ENCODE measurements at places on chromosomes 6 and 20. TPM values are rescaled to one million over a fixed set of nuclear protein-coding genes. Genes with fewer than 3 reads are reported as not detected.

GRCh38 chr6:43865932-43866645, 96.1 kb downstream of the VEGFA start:
- peaks cover 5% of the 10 kb centered on the region for H3K27me3 ChIP-seq
- no peaks in the 10 kb centered on the region for H3K4me1 ChIP-seq
- H3K4me3 ChIP-seq = no peak overlapping the region
- no peaks in the 10 kb centered on the region for H3K36me3 ChIP-seq
- DNase-seq = no peak

DNA sequence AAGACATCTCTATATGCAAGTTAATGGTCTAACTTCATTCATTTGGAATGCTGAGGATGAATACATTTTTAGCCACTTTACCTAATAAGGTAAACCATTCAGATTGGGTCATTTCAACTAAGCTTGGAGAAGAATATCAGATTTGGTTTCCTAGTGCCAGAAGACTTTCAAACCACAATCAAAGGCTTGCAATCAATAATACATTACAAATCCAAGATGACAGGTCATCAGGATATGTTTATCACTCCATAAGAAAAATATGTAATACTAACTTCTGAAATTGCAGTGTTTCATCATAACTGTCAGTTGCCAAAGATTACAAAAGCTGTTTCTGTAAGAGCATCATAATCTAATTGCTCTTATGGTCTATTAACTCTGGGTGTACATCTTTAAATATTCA, 654.0 kb downstream of the COL12A1 start:
- DNase-seq = no peak
- no peak overlapping the region for H3K27ac ChIP-seq
- H3K4me3 ChIP-seq = no peak overlapping the region
- no peaks in the 10 kb centered on the region for H3K36me3 ChIP-seq
- H3K27me3 ChIP-seq = no peaks in the 10 kb centered on the region

DNA sequence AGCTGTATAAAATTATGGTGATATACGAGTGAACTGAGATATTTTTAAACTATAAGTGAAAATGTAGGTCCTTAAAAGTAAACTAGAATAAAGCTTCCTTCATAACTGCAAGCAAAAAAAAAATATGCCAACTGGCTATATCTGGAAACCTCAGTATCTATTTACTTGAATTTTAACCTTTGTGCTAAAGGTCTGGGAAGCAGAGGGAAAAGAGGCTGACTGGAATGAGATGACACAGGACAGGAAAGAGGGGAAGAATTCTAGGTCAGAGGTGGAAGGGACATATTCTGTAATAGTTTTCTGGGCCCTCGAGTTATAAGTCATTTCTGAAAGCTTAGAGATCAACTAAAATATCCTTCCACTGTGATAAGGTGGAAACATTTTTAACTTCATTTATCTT, 46.8 kb downstream of the AIG1 start:
- no peak overlapping the region for H3K27ac ChIP-seq
- H3K36me3 ChIP-seq = no peaks in the 10 kb centered on the region
- H3K4me3 ChIP-seq = no peak overlapping the region
- peaks cover 7% of the 10 kb centered on the region for H3K27me3 ChIP-seq
- no peak for DNase-seq
- no peaks in the 10 kb centered on the region for H3K4me1 ChIP-seq

DNA sequence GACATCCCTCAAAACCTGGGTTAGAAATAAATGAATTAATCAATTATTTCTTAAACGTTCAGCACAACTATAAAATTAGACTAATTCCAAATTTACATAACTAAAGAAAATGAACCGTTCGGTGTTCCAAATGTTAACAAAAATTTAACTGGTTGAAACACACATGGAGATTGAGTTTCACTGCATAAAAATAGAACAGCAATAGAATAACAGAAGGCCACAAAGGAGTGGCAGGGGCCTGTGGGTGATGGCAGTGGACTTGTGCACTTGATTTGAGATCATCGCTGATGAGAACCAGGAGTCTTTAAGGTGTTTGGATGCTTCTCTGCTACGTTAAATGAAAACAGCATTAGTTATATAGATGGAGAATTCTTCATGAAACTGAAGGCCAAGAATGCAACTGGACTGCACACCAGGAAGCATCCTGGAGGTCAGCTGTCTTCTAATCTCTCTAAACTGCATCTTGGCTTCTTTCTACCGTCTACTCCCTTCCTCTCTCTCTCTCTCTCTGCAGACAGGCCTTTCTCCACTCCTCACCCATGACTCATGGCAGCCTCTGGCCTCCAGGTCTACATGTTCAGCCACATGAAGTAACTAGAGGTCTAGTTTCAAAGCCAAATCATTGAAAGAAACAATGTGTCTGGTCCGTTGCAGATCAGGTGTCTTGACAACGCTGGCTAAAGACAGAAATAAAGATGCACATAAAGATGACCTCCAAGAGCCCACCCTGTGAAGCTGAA, 111.3 kb downstream of the SIM1 start:
- DNase-seq = no peak
- no peaks in the 10 kb centered on the region for H3K27me3 ChIP-seq
- no peak overlapping the region for H3K4me3 ChIP-seq
- H3K36me3 ChIP-seq = no peaks in the 10 kb centered on the region
- H3K27ac ChIP-seq = no peak overlapping the region
- H3K4me1 ChIP-seq = peaks cover 3% of the 10 kb centered on the region

GRCh38 chr20:62203378-62204030, 16.6 kb downstream of the HRH3 start:
- no peaks in the 10 kb centered on the region for H3K27me3 ChIP-seq
- no peak overlapping the region for H3K4me3 ChIP-seq
- H3K36me3 ChIP-seq = peaks cover 5% of the 10 kb centered on the region
- no peak for DNase-seq
- no peaks in the 10 kb centered on the region for H3K4me1 ChIP-seq

- H3K36me3 ChIP-seq = no peaks in the 10 kb centered on the region
- DNase-seq = no peak
- H3K4me1 ChIP-seq = peaks cover 5% of the 10 kb centered on the region
- H3K4me3 ChIP-seq = no peak overlapping the region
- no peak overlapping the region for H3K27ac ChIP-seq
- peaks cover 15% of the 10 kb centered on the region for H3K27me3 ChIP-seq
These were observed 75.9 kb upstream of the GATA5 start for GRCh38 chr20:62551407-62552323.

GRCh38 chr6:130161683-130162404, 60.9 kb downstream of the SAMD3 start:
- peaks cover 39% of the 10 kb centered on the region for H3K4me1 ChIP-seq
- peak overlapping the region; percentile 60 for H3K27ac ChIP-seq
- no peak overlapping the region for H3K4me3 ChIP-seq
- H3K27me3 ChIP-seq = no peaks in the 10 kb centered on the region

- peaks cover 15% of the 10 kb centered on the region for H3K27me3 ChIP-seq
- H3K36me3 ChIP-seq = no peaks in the 10 kb centered on the region
- no peaks in the 10 kb centered on the region for H3K4me1 ChIP-seq
- no peak for DNase-seq
- no peak overlapping the region for H3K27ac ChIP-seq
These were observed 405.7 kb upstream of the CITED2 start for GRCh38 chr6:139779988-139780774.

WFDC2 gene
- not detected for total RNA-seq

MDFI gene
- total RNA-seq = not detected

CST5 gene
- not detected for total RNA-seq

LAMA4 gene
- total RNA-seq = not detected

COL9A3 gene
- total RNA-seq = not detected

KLC4 gene
- 13.0 TPM for total RNA-seq

ZSCAN23 gene
- total RNA-seq = 1.5 TPM
